ENCODE measurements at places on chromosomes 3 and 15. TPM values are rescaled to one million over a fixed set of nuclear protein-coding genes. Genes with fewer than 3 reads are reported as not detected.

- no peak for DNase-seq
Observed at GRCh38 chr3:71672340-71672739, 52.9 kb downstream of the EIF4E3 start.

GRCh38 chr15:32942401-32942841 lies 224.6 kb downstream of the GREM1 start:
- DNase-seq, result no peak

Gene ROPN1
- not detected for total RNA-seq

Gene LTK
- total RNA-seq, result 3.2 TPM

Gene FETUB
- total RNA-seq, result not detected

Data from glutamatergic neuron (in vitro differentiated cells).